Fibroblast of lung (primary cell): ENCODE measurements at places on chromosomes 2 and 18. TPM values are rescaled to one million over a fixed set of nuclear protein-coding genes. Genes with fewer than 3 reads are reported as not detected.

The TSPYL6 gene
- not detected in 2 replicates for total RNA-seq

The DAPL1 gene
- total RNA-seq = not detected in 2 replicates

The DLX2 gene
- total RNA-seq = not detected in 2 replicates

The TRAPPC8 gene
- 51.1 and 64.2 TPM in 2 replicates for total RNA-seq

The LBX2 gene
- total RNA-seq = 1.5 and 3.0 TPM in 2 replicates

The RGPD3 gene
- 0.17 and 0.26 TPM in 2 replicates for total RNA-seq

The CDKL4 gene
- 3.0 and 3.1 TPM in 2 replicates for total RNA-seq

The FHOD3 gene
- 3.1 and 28.2 TPM in 2 replicates for total RNA-seq

The NCKAP5 gene
- total RNA-seq = 1.0 and 2.6 TPM in 2 replicates

The RNF125 gene
- total RNA-seq = 0.26 and 0.33 TPM in 2 replicates

The FAM237A gene
- total RNA-seq = not detected in 2 replicates

The EMILIN2 gene
- total RNA-seq = 11.1 and 18.0 TPM in 2 replicates

The CDH7 gene
- total RNA-seq = not detected in 2 replicates

The DPP4 gene
- 148 and 297 TPM in 2 replicates for total RNA-seq

The VSNL1 gene
- total RNA-seq = 1.2 and 1.3 TPM in 2 replicates

The PLCD4 gene
- 3.9 and 10.7 TPM in 2 replicates for total RNA-seq

The ZC3H15 gene
- total RNA-seq = 79.9 and 92.7 TPM in 2 replicates

The TMEM163 gene
- total RNA-seq = under 0.01 TPM in 1 of 2 replicates, not detected in the other

The SYT4 gene
- not detected in 2 replicates for total RNA-seq

The AFF3 gene
- total RNA-seq = 0.26 and 0.50 TPM in 2 replicates

The AQP12A gene
- not detected in 2 replicates for total RNA-seq

The STRN gene
- total RNA-seq = 13.4 and 13.7 TPM in 2 replicates

The SCYGR4 gene
- total RNA-seq = not detected in 2 replicates
